ENCODE measurements at places on chromosomes 12 and 14.
A peak's percentile ranks its signal among the peaks of the same experiment; 100 is the strongest.

GRCh38 chr14:85444635-85445034 lies 85.3 kb upstream of the FLRT2 start:
- no peak for DNase-seq

- peak; percentile 4 for DNase-seq
These were observed 88.4 kb downstream of the TMCC3 start for GRCh38 chr12:94561943-94562411.

GRCh38 chr12:29792132-29792531 lies 8.4 kb upstream of the TMTC1 start:
- DNase-seq, result no peak

DNA sequence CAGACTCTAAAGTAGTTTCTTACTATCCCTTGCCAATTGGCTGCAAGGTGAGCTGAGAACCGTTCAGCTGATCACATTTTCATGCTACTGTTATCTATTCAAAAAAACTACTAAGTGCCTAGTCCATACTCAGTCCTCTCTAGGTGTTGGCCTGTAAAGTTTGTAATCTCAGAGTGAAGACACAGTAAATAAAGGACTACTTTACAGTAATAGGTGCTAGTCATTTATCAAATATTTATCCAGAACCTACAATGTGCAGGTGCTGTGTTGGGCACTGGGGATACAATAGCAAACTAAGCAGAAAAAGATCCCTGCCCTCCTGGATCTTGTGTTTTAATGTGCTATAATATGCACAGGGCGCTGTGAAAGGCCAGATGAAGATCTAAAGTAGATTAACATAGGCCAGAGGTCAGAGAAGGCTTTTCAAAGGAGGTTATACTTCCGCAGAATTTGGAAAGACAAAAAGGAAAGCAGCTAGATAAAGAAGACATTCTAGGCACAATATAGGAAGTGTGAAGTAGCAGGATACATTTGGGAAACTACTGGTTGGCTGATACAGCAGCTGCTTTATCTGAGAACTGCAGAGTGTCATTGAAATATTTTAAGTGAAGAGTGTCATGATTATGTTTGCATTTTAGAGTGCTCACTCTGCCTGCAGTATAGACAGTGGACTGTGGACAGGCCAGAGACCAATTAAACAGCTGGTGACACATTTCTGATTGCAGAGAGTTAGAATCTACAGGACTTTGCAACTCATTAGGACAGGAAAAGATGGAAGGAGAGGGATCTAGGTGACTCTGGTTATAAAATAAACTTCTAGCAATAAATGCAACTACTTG lies 8.0 kb upstream of the ACTR10 start:
- DNase-seq, result no peak

DNA sequence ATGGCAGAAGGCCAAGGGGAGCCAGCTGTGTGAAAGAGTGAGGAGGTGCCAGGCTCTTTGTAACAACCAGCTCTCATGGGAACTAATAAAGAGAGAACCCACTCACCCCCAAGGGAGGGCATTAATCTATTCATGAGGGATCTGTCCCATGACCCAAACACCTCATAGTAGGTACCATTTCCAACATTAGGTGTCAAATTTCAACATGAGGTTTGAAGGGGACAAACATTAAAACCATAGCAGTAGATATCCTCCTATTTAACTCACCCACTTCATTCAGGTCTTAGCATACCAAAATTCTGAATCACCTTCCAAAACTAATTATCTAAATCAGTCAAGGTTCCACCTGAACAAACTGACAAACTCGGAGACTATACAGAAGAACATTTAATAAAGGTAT lies 75.3 kb downstream of the PPFIA2 start:
- DNase-seq, result no peak

DNA sequence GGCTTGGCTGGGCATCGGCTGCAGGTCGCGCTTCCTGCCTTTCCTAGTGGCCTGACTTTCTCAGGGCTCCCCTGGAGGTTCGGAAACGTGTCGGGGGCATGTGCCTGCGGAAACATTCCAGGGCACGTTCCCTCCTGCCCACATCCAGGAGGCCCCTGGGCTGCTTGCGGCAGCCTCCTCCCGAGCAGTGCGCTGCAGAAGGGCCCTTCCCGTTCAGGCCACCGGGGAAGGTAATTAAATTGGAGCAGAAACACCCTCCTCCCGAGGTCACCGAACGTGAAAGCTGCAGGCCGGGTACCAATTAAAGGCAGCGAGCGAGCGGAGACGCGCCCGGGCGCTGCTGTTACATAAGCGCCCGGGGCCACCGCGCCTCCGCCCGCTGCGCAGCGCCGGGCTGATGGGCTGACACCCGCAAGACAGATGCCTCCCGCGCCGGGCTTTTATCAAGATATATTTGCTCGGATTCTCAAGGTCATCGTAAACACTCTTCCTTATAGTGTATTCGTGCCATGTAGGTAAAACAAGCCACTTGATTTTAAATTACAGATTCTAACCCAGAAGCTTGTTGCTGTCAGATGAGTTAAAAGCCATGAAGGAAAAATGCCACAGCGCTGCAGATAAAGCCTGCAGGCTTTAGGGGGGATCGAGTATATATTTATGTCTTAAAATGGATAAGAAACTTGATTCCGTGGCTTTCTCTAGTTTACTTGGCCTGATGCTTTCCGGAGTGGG lies 31.4 kb downstream of the SSPN start:
- DNase-seq, result peak; percentile 1

- DNase-seq, result no peak
These were observed 22.4 kb downstream of the MAGOHB start for GRCh38 chr12:10590966-10591365.

DNA sequence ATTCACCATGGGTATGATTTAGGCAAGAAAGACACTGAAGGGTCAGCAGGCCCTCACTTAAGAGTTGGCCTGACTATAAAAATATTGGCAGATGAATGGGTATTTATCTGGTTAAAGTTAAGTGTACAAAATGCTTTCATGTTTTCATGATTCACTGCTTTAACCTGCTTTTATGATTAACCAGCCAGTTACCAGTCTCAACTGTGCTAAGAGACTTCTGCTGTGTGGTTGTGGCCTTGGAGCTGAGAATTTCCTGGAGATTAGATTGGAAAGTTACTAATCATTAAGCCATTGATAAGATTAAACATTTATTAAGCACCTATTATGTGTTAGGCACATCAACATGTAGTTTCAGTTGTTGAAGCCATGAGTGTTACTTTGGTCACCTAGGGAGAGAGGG lies 68.9 kb downstream of the RASSF8 start:
- no peak for DNase-seq

- DNase-seq, result no peak
These were observed 9.0 kb downstream of the TPH2 start for GRCh38 chr12:71947645-71948105.

DNA sequence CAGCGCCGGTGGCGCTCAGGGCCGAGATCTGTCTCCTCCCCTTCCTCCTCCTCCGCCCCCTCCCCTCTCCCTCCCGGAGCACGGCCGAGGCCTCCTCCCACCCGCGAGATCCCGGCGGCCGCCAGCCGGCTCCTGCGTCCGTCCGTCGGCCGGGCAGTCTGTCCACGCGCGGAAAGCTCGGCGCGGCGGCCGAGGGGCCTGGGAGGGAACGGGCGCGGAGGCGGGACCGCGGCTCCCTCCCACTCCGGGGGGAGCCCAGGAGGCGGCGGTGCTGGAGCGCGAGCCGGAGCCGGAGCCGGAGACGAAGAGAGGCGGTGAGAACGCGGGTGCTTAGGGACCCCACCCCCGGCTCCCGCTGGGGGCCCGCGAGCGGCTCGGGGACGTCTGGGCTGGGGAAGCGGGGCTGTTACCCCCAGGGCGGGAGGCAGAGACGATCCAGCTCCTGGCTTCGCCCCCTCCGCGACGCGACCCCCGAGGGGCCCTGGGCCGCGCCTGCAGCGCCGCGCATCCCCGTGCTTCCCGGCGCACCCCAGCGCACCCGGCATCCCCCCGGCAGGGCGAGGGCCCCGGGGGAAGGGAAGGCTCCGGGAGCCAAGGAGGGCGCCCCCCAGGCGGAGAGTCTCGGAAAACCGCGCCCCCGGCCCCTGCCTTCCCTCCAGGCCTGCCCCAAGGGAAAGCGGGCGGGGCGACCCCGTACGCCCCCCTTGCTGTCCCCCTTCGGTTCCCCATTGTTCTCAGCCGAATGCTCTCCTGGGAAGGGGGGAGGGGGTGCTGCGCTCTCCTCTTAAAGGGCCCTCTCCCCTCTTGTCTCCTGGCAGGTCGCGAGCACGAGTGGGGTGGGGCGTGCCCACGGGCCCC lies at the start of gene DTX1:
Gene DTX1, plus strand, starts transcription at position 100 of the 858 bp plus-strand sequence. CDS start 1,463 bp downstream, outside the sequence.
- DNase-seq, result peak; percentile 51

GRCh38 chr12:26360062-26360461 lies 164.7 kb downstream of the SSPN start:
- no peak for DNase-seq

DNA sequence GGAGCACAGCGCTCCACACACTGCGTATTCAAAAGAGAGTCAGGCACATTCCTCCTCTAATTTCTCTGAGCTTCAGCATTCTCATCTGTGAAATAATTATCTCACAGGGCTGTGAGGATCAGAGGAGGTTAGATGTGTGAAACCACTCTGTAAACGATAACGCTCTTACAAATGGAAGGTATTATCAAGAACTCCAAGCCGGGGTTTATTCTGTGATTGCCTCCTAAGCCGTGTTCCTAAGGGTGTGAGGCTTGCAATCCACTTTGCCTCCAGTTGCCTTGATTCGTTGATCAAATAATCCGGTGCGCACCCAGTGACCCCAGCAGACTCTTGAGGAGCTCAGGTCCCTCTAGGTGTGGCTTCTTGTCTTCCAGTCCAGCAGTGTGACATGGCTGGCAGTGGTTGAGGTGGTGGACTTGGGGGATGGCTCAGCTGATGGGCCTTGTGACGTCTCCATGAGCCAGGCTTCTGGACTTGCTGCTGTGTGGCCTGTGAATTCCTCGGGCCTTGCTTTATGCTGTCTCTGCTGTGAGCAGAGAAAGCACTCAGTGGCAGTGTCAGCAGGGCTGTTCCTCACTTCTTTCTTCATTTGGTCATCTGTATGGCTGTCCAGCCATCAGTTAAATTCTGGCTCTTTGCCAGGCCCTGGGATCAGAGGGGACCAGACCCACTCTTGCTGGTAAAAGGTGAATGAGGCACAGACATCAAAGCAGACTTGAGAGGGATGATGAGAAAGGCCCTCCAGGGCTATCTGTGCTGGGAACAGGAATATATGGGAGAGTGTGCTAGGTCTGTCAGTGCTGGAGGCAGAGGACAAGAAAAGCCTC lies 71.0 kb downstream of the SLC25A47 start:
- DNase-seq, result no peak

GRCh38 chr14:96277890-96278289 lies 21.9 kb downstream of the BDKRB1 start:
- no peak for DNase-seq

DNA sequence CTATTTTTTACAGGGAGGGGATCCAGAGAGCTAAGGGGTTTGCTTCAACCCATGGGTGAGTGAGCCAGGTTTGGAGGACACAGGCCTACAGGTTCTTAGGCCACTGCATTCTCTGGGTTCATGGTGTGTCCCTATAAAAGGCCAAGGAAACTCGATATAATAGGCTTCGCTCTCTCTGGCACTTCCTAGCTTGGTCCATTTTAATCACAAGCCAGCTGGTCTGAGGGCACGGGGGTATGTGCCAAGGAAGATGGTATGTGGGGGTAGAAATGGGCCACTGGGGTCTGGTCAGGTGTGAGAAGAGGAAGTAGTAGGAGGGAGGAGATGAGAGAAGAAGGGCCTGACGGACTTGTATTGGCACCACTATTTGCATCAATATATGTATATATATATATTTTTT lies 4.9 kb downstream of the ETV6 start:
- peak; percentile 15 for DNase-seq

- DNase-seq, result no peak
These were observed 228.6 kb upstream of the RTL1 start for GRCh38 chr14:101132051-101132571.

DNA sequence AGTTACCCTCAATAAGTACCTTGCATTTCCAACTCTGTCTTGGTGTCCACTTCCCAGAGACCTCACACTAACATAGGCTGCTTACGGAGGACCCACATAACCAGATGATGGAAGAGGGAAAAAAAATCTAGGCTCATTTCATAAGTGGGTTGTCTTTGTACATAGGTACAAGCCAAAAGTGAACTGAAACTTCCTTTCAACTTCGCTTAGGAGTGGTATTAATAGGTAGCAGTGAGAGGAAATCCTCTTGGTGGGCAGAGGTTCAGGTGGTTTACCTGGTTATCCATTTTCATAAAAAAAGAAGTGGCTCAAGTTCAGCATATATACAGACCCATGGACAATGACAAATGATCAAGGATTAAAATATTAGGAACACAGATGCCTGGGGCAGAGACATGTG lies 35.8 kb upstream of the RNU6-7 start:
- no peak for DNase-seq

DNA sequence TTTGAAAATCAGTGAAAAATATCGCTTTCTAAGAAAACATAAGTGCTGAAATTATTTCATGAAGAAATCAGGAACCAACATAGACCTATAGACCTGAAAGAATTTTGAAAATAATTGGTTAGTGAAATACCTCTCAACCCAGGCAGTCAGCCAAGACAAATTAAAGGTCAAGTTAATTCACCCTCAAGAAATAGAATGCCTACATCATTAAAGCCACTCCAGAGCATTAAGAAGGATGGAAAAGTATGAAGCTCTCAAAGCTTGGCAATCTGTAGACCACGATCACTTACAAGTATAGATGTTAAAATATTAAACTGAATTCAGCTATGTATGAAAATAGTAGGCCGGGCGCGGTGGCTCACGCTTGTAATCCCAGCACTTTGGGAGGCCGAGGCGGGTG lies 48.3 kb downstream of the SFSWAP start:
- DNase-seq, result no peak

DNA sequence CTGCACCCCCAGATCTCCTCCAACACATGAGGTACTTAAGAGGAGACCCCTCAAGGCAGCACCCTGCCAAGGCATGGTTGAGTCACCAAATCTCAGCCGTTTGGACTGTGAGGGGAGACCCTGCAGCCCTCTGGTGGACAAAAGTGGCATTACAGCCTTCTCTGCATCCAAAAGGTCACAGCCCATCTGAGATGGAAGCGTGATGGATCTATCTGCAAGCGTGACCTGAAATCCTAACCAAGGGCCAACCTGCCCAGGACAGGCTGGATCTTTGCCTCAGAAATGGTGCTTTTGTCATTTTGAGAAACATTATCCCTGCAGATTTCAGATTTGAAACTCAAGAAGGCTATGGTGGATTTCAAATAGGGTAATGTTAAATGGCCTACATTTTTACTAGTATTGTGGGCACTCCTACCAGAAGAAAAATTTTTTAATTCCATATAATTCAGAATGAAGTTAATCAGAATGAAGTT lies 23.7 kb upstream of the DHRS4 start:
- peak; percentile 78 for DNase-seq

- DNase-seq, result no peak
These were observed 65.0 kb downstream of the PITPNM2 start for GRCh38 chr12:123085730-123086487.
